Esophagus mucosa (tissue), 1 donor: ENCODE measurements at places on chromosomes 12 and 14.
A peak's percentile ranks its signal among the peaks of the same experiment; 100 is the strongest.

GRCh38 chr12:32885831-32886230 is 10.7 kb downstream of the PKP2 start:
- ATAC-seq = no peak

- peak; percentile 47 for ATAC-seq
Observed at GRCh38 chr14:51157012-51157411, 62.1 kb upstream of the TRIM9 start.

DNA sequence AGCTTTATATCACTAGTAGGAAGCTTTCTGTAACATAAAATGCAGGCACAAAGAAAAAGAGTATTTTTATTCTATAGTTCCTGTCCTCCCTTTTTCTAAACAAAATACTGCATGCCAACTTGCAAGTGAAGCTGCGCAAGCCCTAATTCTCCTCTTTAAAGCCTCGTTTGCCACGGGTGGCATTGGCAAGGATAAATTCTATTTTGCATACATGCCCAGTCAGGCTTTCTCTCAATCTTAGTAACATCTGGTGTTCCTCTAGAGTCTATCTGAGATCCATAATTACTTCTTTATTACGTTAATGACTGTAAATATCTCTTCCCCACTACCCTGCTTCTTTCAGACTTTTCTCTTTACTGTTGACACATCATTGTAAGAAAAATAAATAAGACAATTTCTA is 97.1 kb upstream of the DAAM1 start:
- ATAC-seq = no peak

DNA sequence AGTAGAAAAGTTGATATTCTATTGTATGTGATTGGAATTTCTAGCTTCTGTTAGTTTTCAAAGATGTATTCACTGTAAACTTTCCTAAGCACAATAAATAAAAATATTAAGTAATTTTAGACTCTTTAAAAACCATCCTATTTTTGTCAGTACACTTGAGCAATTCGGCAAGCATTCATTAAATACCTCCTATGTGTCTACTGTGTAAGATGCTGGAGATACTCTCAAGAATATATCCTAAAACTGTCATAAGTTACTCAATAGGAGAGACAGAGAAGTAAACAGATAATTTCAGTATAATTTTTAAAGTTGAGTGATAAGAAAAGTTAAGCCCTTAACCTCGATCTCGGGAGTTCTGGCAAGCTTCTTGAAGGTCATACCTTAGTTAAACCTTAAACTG is 46.1 kb downstream of the FANCM start:
- no peak for ATAC-seq

GRCh38 chr12:64400041-64400440 is 4.2 kb upstream of the XPOT start:
- ATAC-seq = no peak

DNA sequence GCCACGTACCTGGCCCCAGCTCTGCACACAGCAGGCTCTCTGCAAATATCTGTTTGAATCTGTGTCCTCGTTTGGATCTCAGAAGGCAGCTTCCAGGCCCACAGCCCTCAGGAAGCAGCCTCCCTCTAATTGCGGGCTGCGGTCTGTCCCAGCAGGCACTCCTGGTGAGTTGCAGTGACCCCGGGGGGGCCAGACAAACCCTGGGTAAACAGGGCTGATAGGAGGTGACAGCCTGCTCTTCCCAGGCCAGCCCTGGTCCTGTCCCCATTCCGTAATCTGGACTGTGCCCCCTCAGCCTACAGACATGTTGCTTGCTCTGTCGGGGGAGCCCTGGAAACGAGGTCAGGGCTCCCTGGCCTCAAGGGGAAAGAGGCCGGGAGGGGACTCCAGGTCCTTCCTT is 2.0 kb downstream of the FOXN4 start:
- ATAC-seq = no peak

DNA sequence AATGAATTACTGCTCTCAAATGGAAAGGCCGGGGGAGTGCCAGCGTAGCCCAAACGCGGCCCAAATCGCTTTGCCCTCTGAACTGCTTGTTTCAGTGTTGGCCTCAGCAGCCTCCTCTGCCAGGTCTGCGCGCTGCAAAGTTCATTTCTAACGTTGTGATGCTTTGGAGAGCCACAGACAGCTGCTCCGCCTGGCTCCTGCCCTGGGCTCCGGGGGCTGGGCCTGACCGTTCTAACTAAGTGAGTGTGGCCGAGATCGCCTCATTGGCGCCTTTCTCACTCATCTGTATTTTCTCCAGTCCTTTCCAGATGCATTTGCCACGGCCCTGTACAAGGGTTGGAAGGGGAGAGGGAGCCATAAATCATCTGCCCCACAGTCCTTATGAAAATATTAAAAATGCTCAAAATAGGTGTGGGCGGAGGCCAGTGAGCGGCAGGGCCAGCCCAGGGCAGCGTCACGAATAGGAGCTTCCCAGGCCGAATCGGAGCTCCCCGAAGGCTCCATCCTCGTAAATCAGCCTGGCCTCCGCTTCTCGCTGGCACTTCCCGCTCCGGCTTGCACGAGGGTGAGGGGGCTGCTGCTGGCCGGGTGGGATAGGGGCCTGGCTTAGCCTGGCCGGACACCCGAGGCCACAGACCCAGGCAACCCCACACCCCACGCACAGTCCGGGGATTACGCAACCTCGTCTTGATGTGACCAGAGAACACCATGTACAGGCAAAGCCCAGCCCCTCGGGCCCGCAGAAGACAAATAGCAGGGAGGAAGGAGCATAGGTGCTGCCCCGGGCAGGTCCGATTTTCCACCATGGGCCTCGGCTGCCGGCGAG is 196.6 kb upstream of the DIO3 start:
- ATAC-seq = no peak

GRCh38 chr12:131009595-131010395 is 56.1 kb downstream of the ADGRD1 start:
- no peak for ATAC-seq

DNA sequence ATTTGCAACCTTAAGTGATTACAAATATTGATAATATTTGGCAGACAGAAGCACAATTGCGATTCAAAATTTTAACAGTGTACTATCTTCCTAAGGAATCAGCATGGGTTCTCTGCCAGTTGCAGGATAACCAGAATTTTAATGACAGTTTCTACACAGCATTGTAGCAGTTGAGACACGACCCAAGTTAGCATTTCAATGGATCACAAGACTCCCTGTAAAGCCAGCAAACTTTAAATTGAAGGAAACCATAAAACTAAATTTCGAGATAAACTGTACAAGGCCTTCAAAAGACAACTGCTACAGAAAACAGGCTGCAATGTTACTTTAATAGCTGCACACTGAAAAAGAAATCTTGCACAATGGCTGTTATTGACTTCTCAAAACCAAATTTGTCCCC is 154.9 kb downstream of the MED13L start:
- ATAC-seq = no peak

DNA sequence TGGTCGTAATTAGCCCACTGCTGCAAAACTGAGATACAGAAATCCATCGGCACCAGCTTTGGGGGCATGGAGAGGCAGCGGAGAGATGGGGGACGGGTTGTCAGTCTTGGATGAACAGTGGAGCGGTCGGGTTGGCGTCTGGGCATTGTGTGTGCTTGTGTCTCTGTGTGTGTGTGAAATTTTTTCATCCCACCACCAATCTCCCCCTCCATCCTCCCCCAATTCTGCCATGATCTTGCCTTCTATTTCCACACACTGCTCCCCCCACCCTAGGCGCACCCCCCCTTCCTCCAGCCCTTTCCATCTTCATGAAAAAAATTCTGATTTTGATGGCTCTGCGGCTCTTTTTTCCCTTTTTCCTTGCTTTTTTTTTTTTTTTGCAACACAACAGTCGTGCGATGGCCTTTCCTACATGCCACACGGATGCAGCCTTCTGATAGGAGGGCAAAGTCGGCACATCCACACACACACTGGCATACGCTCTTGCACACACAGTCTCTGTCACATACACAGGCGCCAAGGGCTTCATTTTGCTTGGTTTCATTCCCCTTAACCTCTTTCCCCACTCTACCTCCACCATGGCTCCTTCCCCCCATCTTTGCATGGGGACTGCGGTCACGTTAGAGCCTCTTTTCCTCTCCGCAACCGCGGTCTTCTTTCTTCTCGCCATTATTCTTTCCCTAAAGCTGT is 3.3 kb downstream of the NRXN3 start:
- no peak for ATAC-seq

- ATAC-seq = no peak
Observed at GRCh38 chr14:31854508-31855075, 222.5 kb upstream of the ARHGAP5 start.

- no peak for ATAC-seq
Observed at GRCh38 chr12:48686615-48687334, 4.7 kb upstream of the KANSL2 start.

GRCh38 chr12:3172124-3173007 is 95.2 kb downstream of the TSPAN9 start:
- no peak for ATAC-seq

GRCh38 chr12:88733008-88733407 is 152.7 kb upstream of the KITLG start:
- no peak for ATAC-seq

- ATAC-seq = no peak
Observed at GRCh38 chr12:99250091-99250490, 397.5 kb upstream of the GARIN6 start.

- ATAC-seq = no peak
Observed at GRCh38 chr12:76591476-76591875, 31.9 kb upstream of the OSBPL8 start.

GRCh38 chr12:39872425-39872824 is 233.5 kb downstream of the SLC2A13 start:
- ATAC-seq = no peak

GRCh38 chr14:89386212-89386886 is 30.7 kb downstream of the FOXN3 start:
- peak; percentile 48 for ATAC-seq

GRCh38 chr12:75698052-75698451 is 186.6 kb upstream of the KRR1 start:
- peak; percentile 31 for ATAC-seq

DNA sequence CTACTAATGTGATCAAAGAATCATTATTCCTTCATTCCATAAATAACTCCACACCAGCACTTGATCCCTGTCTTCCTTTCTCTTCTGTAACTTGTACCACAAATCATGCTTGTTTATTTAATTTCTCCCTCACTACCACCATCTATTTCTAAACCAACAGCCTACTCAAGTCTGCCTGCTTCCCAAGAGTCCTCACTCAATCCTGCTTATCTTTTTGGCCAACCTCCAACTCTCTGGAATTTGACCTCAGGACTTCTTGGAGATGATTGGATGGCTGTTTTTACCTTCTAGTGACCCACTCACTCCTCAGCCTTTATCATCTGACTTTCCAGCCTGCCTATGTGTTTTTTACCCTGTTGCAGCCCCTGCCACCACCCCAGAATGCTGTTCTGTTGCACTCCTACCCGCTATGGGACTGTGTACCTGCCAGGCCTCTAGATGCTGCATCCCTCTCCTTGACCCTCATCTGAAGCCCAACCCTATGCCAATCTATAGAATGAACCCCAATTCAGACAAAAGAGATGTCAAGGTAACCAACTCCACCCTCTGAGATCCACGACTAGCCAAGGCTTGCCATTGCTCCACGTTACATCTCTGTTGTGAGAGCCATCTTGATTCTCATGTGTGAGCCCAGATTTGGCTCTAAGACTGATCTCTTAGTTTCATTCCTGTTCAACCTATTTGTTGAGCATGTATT is 150.2 kb upstream of the PLEKHG7 start:
- ATAC-seq = no peak

DNA sequence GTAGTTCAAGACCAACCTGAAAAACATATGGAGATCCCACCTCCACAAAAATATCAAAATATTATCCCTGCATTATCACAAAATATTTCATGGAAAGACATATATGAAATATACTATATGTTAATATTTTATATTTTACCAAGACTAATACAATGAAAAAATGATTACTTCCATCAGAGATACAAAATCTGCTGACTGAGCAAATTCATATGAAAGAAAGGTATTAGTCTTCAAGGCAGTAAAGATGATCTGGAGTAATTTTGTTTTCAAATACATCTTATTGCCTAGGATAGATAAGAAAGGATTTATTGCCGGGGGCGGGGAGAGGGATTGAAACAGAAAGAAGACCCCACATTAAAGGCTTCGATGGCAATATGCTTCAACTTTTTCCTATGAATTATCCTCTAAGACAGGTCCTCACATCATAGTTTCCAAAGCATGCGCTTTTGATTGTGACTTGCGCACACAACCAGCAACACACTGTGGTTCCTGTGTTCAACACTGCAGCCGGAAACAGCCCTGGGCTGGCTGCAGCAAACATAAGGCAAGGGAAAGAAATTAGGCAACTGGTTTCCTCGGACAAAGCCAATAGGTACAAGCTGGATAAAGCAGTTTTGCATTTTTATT is 83.2 kb downstream of the SPPL3 start:
- ATAC-seq = no peak

DNA sequence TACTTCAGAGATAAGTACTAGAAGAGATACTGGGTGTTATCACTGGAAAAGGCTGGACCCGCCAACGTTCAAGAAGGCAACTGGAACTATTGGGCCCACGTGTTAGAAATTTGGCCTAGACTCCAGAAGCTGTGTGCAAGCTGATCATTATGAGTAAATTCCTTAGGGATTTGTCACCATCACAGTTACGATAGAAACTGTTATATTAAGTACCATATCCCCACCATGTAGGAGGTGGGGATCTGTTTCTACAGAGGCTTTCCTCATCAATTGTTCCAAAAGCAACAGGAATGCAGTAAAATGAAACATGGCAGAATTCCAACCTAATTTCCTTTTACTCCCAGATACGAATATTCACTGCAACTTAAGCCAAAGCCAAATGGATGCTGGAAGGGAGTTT is 170.7 kb downstream of the NOVA1 start:
- no peak for ATAC-seq

DNA sequence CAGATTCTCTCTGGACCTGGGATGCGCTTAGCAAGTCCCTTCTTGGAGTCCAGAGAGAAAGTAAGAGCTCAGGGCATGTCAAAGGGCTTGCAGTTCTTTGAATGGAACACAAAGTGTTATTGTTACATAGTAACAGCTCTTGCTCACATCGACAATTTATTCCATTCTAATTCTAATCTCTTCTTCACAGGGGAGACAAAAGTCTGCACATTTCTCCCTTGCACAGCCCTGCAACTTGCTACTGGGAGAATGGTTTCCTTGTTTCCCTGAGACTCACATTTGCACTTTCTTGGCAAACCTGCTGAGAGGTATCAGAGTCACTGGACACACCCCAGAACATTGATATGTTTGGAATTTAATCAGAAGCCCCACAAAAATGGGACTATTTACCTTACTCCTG is 209.9 kb upstream of the IGF1 start:
- ATAC-seq = no peak

DNA sequence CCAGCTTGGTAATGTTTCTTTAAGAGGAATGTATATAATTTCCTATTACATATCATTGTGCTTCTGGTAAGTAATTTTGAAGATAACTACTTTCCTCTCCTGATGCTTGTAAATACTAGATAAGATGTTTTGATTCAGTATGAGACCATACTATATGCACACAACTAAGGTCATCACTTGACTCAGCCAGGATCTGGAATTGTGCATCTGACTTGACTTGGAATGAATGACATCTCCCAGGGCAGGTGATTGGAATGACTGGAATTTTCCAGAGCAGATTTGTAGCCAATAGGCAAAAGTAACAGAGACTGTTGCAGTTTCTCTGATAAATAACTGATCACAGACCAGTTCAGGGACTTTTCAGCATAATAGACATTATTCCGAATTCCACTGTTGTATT is 11.1 kb downstream of the BEST3 start:
- no peak for ATAC-seq
